Keratinocyte (primary cell): ENCODE measurements at places on chromosomes 5 and 9. TPM values are rescaled to one million over a fixed set of nuclear protein-coding genes. Genes with fewer than 3 reads are reported as not detected.

The FOXD4L3 gene
- not detected in 3 replicates for polyA plus RNA-seq

The COL23A1 gene
- polyA plus RNA-seq: 0.05 TPM in 1 of 3 replicates, not detected in the others

The SLC23A1 gene
- 0.03 TPM in 1 of 3 replicates, not detected in the others for polyA plus RNA-seq

The PCDHB2 gene
- 0.26 to 1.1 TPM (median 0.46 TPM) in 3 replicates for polyA plus RNA-seq

The SMIM32 gene
- polyA plus RNA-seq: not detected in 3 replicates

The MAN1B1 gene
- 31.4 to 48.2 TPM (median 34.3 TPM) in 3 replicates for polyA plus RNA-seq

The CBY3 gene
- not detected in 3 replicates for polyA plus RNA-seq

GRCh38 chr5:135353952-135354721, 44.9 kb downstream of the MACROH2A1 start:
- no peak for DNase-seq

GRCh38 chr5:136018814-136019783, 9.7 kb upstream of the TGFBI start:
- no peak for DNase-seq

GRCh38 chr5:35832762-35833161, 23.9 kb upstream of the IL7R start:
- no peak for DNase-seq

DNA sequence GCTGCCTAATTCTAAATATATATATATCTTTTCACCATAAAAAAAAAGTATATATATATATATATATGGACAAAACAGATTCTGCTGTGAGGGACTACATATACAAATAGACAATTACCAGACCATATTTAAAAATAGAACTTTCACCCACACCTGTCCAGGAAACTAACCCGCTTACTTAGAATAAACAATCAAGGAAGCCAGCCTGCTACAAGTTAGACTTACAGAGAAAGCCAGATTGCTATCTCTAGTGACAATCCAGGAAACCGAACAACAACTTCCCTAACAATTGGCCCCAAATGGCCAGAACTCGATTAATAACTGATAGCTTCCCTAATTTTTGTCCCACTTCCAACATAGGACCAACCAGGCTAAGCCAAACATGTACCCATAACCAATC, 5.9 kb downstream of the GLDC start:
- no peak for DNase-seq

GRCh38 chr5:122264610-122265009, 47.4 kb upstream of the SNCAIP start:
- no peak for DNase-seq
